Esophagus mucosa (tissue), 1 donor: ENCODE measurements at places on chromosomes 11 and 22. TPM values are rescaled to one million over a fixed set of nuclear protein-coding genes. Genes with fewer than 3 reads are reported as not detected.

The SSTR3 gene
- total RNA-seq = not detected

The SLC37A2 gene
- total RNA-seq = 15.5 TPM

The ART1 gene
- total RNA-seq = not detected

The MS4A6E gene
- total RNA-seq = not detected

The TSGA10IP gene
- not detected for total RNA-seq

The PRRG4 gene
- 36.9 TPM for total RNA-seq

The LRRC74B gene
- total RNA-seq = 0.20 TPM

The SLC17A6 gene
- not detected for total RNA-seq

The GAB4 gene
- not detected for total RNA-seq

The NAALAD2 gene
- total RNA-seq = 0.16 TPM

The SMIM35 gene
- total RNA-seq = not detected

The TEF gene
- total RNA-seq = 12.5 TPM

The PDE2A gene
- 6.0 TPM for total RNA-seq

The FAU gene
- 758 TPM for total RNA-seq

The RCE1 gene
- total RNA-seq = 14.5 TPM

The CCDC15 gene
- 2.4 TPM for total RNA-seq

The TRABD gene
- total RNA-seq = 32.6 TPM

The OR2AG1 gene
- total RNA-seq = not detected

The SAA2 gene
- 19.0 TPM for total RNA-seq

The GGT5 gene
- 5.0 TPM for total RNA-seq

The RFPL2 gene
- not detected for total RNA-seq

The IGSF22 gene
- total RNA-seq = not detected

The RPS25 gene
- 1,002 TPM for total RNA-seq

The OR9I1 gene
- not detected for total RNA-seq

The RBX1 gene
- 56.0 TPM for total RNA-seq

The FAT3 gene
- total RNA-seq = 0.12 TPM
